ENCODE measurements at places on chromosomes 5 and 9.

- no peak for DNase-seq
Observed at GRCh38 chr5:179919487-179920060, 11.9 kb upstream of the TBC1D9B start.

DNA sequence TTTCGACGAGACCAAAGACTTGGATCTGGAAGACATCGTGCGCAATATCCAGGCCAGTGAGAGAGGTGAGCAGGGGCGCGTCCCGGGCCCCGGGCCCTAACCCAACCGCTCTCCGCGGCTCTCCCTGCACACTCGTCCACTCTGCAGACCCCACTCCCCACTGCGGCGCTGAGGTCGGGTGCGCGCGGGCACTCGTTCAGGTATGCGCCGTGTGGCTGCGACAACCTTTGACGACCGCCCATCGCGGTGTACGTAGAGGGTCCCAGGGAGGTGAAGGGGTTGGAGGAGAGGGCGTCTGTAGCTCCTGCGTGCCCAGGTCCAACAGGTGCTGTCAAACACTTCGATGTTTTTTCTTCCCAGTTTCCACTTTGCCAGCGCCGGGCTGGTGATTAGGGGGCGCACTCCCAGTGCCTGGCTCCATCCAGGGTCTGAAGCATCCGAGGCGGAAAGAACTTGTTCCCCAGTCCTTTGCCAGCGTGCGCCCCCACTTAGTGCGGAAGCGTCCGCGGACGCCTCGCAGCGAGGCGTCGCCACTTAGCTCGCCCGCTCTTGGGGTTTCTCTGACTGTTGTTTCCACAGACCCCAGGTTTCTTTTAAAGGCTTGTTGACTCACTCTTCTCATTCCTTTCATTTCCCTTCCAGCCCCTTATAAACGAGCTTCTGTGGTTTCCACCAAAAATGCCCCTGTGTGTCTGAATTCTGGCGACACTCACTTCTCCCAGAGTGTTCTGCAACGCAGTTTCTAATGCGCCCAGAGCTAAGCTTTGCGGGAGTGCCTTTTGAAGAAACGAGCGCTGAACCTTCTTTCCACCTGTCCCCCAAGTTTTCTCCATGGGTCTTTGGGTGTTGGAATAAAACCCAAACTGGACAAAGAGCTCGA is 1.6 kb downstream of the NPR3 start:
- no peak for DNase-seq

- DNase-seq = no peak
Observed at GRCh38 chr5:34547300-34548085, 108.6 kb upstream of the RAI14 start.

DNA sequence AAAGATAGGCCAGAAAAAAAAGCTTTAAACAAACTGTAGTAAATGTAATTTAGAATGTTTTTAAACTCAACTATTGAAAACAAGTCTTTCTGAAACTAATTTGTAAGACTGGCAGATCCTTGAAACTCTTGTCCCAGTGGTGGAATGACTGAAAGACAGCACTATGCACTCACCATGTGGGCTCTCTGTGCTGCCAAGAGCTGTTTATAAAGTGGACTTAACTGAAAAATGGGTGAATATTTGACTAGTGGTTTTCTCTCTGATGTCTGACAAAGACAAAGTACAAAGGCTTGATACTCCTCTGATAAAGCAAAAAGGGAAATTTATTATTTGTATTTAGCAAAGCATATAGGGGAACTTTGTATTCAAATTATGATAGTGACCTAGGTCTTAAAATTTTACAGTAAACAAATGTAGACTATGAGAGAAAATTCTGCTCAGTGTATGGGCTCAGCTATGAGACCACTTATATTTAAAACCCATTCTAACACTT is 635.4 kb downstream of the NR2F1-AS1 start:
- DNase-seq = no peak

DNA sequence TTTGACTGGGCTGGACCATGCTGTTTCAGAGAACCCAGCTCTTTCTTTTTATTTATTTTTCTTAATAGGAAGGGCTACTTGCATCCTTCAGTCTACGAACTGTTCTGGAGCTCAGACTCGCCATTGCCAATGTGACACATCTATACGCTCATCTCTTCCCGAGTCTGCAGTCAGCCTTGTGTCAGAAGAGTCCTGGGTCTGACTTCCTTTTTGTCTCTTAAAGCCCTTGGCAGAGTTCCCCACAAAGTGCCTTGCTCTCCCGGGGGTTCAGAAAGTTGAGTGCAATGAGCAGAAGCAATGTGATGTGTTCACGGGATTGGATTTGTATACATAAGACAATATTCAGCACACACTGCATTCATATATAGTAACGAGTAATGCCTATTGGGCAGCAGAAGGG is 140.4 kb downstream of the ATPSCKMT start:
- no peak for DNase-seq

DNA sequence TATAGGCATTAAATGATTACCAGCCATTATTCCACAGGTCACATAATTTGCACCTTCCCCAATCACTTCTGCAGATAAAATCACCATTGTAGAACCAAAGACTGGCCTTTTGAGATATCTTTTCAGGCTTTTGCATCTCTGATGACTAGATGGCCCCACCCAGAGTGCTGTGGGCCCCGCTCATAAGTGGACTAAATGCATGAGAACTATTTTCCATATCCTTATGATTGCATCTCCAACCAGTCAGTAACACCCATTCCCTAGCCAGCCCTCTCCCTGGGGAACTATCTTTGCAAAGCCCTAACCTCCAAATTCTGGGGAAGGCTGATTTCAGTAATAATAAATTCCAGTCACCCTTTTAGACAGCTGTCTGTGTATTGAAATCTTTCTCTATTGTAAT is 53.5 kb upstream of the CDH9 start:
- DNase-seq = no peak

DNA sequence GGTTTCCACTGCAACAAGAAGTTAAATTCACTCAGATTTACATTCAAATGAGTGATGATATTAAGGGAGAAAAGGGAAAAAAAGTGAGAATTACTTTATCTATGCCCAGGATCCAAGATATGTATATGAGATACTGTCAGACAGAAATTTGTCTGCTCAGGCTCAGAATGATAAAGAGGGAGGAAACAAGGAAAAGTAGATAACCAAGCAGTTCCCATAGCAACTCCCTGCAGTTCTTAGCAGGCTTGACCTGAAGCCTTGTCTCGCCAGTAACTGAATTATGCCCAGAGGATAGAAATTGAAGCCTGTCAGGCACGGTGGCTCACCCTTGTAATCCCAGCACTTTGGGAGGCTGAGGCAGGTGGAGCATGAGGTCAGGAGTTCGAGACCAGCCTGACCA is 304.4 kb downstream of the TLE1 start:
- DNase-seq = no peak

GRCh38 chr9:84136119-84136868 is 155.7 kb downstream of the RMI1 start:
- DNase-seq = no peak

DNA sequence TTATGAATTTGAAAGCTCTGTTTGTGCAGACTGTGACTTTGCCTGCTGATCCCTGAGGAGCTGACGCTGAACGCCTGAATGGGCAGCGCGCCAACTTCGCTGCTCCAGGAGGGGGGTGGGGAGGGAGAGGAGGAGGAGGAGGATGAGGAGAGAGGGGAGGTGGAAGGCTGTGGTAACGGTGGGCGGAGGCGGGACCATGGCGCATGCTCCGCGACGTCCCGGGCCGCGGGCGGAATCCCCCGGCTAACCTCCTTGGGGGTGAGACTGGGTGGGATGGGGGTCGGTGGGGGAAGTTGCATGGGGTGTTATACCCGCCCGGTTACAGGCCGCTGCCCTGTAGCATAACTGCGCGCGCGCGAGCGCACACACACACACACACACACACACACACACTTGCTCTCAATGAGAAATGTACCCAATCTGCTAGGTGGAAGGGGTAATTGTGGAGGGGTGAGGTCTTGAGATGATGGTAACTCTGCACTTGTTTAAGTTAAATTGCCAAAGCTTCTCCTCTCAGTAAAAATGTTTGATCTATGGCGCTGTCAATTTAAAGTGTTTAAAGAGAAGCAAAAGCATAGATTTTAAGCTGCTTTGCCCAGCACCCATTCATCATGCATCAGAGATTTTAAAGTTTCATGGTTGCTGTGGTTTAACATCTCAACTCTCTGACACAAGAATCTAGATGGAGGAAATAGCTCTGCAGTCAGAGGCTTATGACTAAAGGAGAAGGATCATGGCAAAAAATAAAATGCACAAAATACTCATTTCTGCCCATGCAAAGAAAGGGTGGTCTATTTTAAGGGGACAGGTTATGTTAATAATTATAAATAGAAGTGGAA is 76.6 kb upstream of the TBCA start:
- DNase-seq = no peak

DNA sequence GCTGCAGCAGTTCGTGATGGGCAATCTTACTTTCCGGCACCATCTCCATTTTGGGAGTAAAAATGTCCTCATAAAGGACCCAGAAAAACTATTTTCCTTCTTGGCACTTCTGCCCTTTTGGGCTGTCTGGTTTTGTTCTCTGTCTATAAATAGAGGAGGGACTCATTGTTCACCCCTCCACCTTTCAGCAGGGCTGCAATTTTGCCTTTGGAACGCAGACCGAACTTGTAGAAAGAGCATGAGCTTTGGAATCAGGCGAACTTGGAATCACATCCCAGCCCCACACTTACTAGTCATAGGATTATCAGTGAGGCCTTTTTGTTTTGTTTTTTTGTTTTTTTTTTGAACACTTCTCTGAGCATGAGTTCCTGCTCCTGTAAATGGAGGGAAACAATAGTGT is 178.1 kb upstream of the IL12B start:
- DNase-seq = no peak

- peak; percentile 18 for DNase-seq
Observed at GRCh38 chr5:179763215-179763945, 30.4 kb upstream of the LTC4S start.

GRCh38 chr5:53169933-53170332 is 60.4 kb upstream of the MOCS2 start:
- no peak for DNase-seq

- no peak for DNase-seq
Observed at GRCh38 chr9:136341042-136341655, 13.8 kb downstream of the GPSM1 start.

- no peak for DNase-seq
Observed at GRCh38 chr5:93336330-93337110, 244.5 kb downstream of the NR2F1-AS1 start.

- DNase-seq = no peak
Observed at GRCh38 chr5:61614606-61615005, 282.5 kb downstream of the ZSWIM6 start.

GRCh38 chr9:110655754-110656641 is 12.6 kb upstream of the MUSK start:
- DNase-seq = no peak

DNA sequence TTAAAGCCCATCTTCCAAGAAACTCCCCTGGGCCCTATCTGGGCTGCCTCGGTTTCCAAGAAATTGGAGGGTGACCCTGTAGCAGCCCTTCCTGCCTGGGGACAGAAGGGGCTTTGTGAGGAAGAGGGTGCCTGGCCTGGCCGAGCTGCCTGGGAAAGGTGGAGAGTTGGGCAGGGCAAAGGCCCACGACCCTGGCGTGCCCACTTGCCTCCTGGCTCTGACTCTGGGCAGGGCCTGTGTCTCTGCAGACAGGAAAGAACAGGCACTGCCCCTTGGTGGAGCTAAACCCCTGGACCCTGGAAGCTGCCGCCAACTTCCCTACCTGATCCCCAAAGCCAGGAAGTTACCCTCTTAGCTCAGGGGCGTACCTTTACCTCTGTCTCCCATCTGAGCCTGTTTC is 149.3 kb downstream of the RGS3 start:
- no peak for DNase-seq

DNA sequence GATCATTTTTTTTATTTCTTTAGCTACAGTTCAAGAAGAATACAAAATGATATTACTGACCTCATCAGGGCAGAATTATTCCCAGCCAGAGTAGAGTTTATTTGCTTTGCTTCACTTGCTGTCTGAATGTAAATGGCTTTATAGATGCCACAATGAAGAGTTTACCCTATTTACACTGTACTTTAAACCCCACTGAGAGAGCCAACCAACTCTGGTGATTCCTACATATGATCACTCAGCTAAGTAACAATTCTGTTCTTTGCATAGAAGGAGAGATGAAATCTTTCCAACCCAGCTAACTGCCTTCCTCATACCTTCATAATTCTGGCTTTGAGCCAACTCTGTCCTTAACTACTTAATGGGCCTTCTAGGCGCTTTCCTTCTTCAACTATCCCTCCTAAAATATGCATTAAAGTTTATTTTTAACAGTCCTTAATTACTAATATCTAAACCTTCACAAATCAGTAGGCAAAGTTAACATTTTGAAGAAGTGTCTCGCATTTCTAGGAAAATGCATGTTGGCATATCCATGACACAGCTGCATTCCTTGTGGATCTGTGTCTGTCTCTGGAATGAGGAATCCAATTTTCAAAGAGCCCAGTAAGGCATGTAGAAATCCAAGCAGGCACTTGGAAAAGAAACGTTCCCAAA is 284.8 kb upstream of the GRAMD2B start:
- no peak for DNase-seq

GRCh38 chr9:90038763-90039162 is 434.0 kb downstream of the GADD45G start:
- no peak for DNase-seq

GRCh38 chr9:1337169-1337568 is 287.0 kb downstream of the DMRT2 start:
- no peak for DNase-seq

- DNase-seq = no peak
Observed at GRCh38 chr9:106479679-106480078, 383.3 kb upstream of the ZNF462 start.

DNA sequence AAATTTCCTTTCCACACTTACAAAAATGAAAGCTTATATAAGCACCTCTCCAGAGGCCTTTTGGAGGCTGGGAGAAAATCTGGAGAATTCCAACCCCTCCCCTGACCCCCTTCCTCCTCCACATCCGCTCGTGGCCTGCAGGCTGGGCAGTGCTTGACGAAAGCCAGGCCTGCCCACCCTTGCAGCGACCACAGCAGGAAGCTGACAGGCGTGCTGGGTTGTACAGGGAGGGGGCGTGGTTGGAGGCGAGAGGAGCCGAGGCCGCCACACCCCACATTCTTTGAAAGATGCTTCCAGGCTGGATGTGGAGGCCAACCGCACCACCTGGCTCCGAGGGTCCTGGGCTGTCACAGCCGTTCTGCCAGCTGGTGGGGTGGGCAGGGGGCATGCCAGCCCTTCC is 47.8 kb upstream of the IER5L start:
- no peak for DNase-seq

- DNase-seq = no peak
Observed at GRCh38 chr5:74576941-74577456, 63.5 kb downstream of the ENC1 start.

DNA sequence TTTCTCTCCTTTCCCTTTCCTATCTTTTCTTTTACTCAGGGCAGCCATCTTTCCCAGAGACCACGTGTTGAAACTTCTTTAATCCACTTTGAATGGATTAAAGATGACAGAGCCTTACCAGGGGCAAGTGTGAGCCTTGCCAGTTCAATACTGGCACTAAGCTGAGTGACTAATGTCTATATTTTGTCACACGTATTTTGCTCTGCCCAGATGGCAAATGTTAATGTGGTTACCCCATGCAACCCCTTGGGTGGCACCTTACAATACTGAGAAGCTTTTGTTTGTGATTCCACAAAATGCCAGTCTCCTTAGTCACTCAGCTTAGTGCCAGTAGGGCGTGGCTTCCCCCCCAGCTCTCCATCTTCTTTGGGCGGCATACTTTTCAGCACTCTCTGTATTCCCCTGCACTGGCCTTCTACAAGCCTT is 24.8 kb downstream of the ANXA1 start:
- DNase-seq = no peak
